ENCODE measurements at places on chromosomes 7 and 10. TPM values are rescaled to one million over a fixed set of nuclear protein-coding genes. Genes with fewer than 3 reads are reported as not detected.

Gene HYAL4
- total RNA-seq: not detected

DNA sequence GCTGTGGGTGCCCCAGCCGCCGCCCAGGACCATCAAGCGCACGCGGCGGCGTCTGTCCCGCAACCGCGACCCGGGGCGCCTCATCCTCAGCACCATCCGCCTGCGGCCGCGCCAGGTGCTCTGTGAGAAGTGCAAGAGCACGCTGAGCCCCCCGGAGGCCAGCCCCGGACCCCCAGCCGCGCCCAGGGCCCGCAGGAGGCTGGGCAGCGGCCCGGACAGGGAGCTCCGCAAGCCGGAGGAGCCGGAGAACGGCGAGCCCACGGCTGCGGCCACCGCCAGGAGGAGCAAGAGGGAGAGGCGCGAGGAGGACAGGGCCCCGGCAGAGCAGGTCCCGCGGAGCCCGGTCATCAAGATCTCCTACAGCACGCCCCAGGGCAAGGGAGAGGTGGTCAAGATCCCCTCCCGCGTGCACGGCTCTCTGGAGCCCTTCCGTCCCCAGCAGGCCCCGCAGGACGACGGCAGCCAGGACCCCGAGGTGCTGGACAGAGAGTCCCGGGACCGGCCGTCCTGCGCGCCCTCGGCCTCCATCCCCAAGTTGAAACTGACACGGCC lies 8.0 kb downstream of the PWWP2B start:
- no peaks in the 10 kb centered on the region for H3K36me3 ChIP-seq
- DNase-seq: no peak
- no peaks in the 10 kb centered on the region for H3K4me1 ChIP-seq

- H3K27me3 ChIP-seq: no peaks in the 10 kb centered on the region
- no peak overlapping the region for H3K27ac ChIP-seq
- no peak for DNase-seq
- no peaks in the 10 kb centered on the region for H3K36me3 ChIP-seq
These were observed 121.9 kb downstream of the PLPP4 start for GRCh38 chr10:120578890-120579289.

GRCh38 chr10:90175161-90175681 lies 473.8 kb downstream of the KIF20B start:
- no peak overlapping the region for H3K4me3 ChIP-seq
- H3K36me3 ChIP-seq: no peaks in the 10 kb centered on the region
- H3K27me3 ChIP-seq: no peaks in the 10 kb centered on the region

- no peak overlapping the region for H3K4me3 ChIP-seq
- H3K27ac ChIP-seq: no peak overlapping the region
- no peaks in the 10 kb centered on the region for H3K36me3 ChIP-seq
- H3K4me1 ChIP-seq: no peaks in the 10 kb centered on the region
- DNase-seq: no peak
These were observed 15.5 kb downstream of the KLF6 start for GRCh38 chr10:3769556-3769955.

DNA sequence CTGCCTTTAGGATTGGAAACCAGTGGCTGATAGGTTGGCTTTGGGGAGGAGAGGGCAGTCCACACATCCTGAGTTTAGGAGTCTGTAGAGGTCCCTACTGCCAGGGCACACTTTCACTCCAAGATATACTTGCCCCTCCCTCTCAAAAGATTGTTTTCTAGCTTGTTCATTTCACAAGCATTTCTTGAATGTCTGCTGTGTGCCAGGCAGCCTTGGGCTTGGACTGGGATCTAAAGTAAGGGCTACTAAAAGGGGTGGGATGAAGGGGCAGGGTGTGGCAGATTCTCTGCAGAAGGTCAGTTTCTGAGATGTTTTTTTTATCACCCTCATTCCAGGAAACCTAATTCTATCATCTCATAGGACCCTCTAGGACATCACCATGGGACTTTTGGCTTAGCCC lies 272.4 kb downstream of the SKAP2 start:
- H3K4me3 ChIP-seq: no peak overlapping the region
- no peaks in the 10 kb centered on the region for H3K4me1 ChIP-seq
- no peaks in the 10 kb centered on the region for H3K27me3 ChIP-seq
- H3K36me3 ChIP-seq: no peaks in the 10 kb centered on the region

- no peak overlapping the region for H3K27ac ChIP-seq
- H3K27me3 ChIP-seq: no peaks in the 10 kb centered on the region
- DNase-seq: no peak
- no peaks in the 10 kb centered on the region for H3K4me1 ChIP-seq
- no peak overlapping the region for H3K4me3 ChIP-seq
- H3K36me3 ChIP-seq: no peaks in the 10 kb centered on the region
These were observed 72.2 kb downstream of the CH25H start for GRCh38 chr10:89134963-89135362.

GRCh38 chr7:148567524-148567923 lies 23.0 kb upstream of the C7orf33 start:
- no peak for DNase-seq
- no peaks in the 10 kb centered on the region for H3K4me1 ChIP-seq
- no peak overlapping the region for H3K27ac ChIP-seq

DNA sequence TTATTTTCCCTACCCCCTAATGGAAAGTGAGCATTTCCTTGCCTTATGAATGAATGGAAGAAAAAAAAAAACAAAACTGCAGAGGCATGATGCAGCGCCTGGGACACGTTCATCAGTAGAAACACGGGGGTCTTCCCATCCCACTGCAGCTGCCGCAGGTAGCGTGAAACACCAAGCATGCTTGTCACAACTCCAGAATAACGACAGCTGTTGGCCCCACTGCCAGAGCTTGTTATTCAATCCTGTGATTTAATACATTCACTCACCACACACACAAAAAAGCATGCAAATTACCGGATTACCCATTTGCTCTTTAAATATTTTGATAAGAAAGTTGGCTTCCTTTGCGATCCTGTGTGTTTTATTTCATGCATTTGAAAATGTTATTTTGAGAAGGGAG lies 48.4 kb upstream of the GNA12 start:
- no peaks in the 10 kb centered on the region for H3K36me3 ChIP-seq
- no peak for DNase-seq

DNA sequence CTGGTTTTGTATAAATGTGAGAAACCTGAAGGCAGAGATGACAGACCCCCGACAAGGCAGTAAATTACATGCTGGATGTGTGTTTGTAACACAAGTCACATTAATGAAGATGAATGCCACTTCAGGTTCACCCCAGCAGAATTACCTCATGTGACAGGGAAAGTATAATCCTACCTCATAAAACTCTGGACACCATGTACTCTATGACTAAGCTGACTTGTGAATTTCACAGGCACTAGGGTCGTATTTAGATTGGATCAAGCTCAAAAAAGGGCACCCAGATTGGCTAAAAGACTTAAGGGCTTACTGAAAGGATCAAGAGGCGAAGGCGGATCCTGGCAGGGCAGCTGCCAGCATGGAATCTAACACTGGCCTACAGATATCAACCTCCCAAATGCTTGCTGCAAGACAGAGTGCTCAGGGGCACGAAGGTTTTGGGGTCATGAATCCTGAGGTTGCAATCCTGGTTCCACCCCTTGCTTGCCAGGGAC lies 161.4 kb downstream of the PIP4K2A start:
- no peaks in the 10 kb centered on the region for H3K36me3 ChIP-seq
- no peak overlapping the region for H3K4me3 ChIP-seq
- DNase-seq: no peak
- no peaks in the 10 kb centered on the region for H3K4me1 ChIP-seq
- H3K27ac ChIP-seq: no peak overlapping the region
- H3K27me3 ChIP-seq: no peaks in the 10 kb centered on the region

Gene ZNF804B
- 0.33 TPM for total RNA-seq

Gene CDK13
- total RNA-seq: 95.4 TPM

DNA sequence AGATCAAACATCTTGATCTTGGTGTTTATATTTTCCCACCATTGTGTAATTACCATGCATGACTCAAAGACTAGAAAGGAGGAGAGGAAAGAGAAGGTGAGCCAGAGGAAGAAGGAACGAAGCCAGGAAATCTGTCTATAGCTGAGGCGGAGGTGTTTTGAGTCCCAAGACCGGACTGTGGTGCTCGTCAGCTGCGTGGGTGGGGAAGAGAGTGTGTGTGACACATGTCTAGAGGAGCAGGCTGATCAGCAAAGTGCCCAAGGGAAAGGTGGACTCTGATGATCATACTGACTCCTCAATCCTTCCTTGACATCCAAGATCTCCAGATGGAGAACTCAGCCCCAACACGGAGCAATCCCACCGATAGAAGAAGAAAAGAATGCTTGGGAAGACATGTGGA lies 189.5 kb upstream of the MINDY3 start:
- H3K36me3 ChIP-seq: no peaks in the 10 kb centered on the region
- no peaks in the 10 kb centered on the region for H3K27me3 ChIP-seq
- H3K4me1 ChIP-seq: no peaks in the 10 kb centered on the region
- H3K4me3 ChIP-seq: no peak overlapping the region
- DNase-seq: no peak
- H3K27ac ChIP-seq: no peak overlapping the region

GRCh38 chr7:45888185-45888992 lies at the start of gene IGFBP1:
TSS of gene IGFBP1 (plus strand) at chr7:45888488. CDS start at chr7:45888653, 165 bp downstream.
- no peaks in the 10 kb centered on the region for H3K4me1 ChIP-seq
- H3K27me3 ChIP-seq: no peaks in the 10 kb centered on the region
- no peak within 1 kb of the TSS for H3K27ac ChIP-seq
- peak within 1 kb of the TSS; percentile 13 for H3K4me3 ChIP-seq
- no peaks in the 10 kb centered on the region for H3K36me3 ChIP-seq
- no peak for DNase-seq

GRCh38 chr7:25500393-25500921 lies 272.2 kb upstream of the NPVF start:
- DNase-seq: no peak
- H3K4me1 ChIP-seq: no peaks in the 10 kb centered on the region
- H3K27ac ChIP-seq: no peak overlapping the region
- no peaks in the 10 kb centered on the region for H3K27me3 ChIP-seq
- H3K4me3 ChIP-seq: no peak overlapping the region
- no peaks in the 10 kb centered on the region for H3K36me3 ChIP-seq

- no peak overlapping the region for H3K4me3 ChIP-seq
- no peaks in the 10 kb centered on the region for H3K4me1 ChIP-seq
- peaks cover 33% of the 10 kb centered on the region for H3K27me3 ChIP-seq
- DNase-seq: no peak
- no peak overlapping the region for H3K27ac ChIP-seq
These were observed 154.8 kb upstream of the COBL start for GRCh38 chr7:51471210-51471980.

GRCh38 chr7:100394077-100394476 lies 20.8 kb downstream of the PILRA start:
- H3K4me3 ChIP-seq: no peak overlapping the region
- no peak for DNase-seq
- no peaks in the 10 kb centered on the region for H3K36me3 ChIP-seq

Gene SFXN2
- total RNA-seq: 10.4 TPM

- no peaks in the 10 kb centered on the region for H3K4me1 ChIP-seq
- H3K36me3 ChIP-seq: no peaks in the 10 kb centered on the region
- peaks cover 65% of the 10 kb centered on the region for H3K27me3 ChIP-seq
- DNase-seq: no peak
- H3K27ac ChIP-seq: no peak overlapping the region
- H3K4me3 ChIP-seq: no peak overlapping the region
These were observed 68.0 kb downstream of the UNCX start for GRCh38 chr7:1300636-1301035.

Gene ABCB4
- total RNA-seq: 0.33 TPM

Gene MMP21
- 0.33 TPM for total RNA-seq

DNA sequence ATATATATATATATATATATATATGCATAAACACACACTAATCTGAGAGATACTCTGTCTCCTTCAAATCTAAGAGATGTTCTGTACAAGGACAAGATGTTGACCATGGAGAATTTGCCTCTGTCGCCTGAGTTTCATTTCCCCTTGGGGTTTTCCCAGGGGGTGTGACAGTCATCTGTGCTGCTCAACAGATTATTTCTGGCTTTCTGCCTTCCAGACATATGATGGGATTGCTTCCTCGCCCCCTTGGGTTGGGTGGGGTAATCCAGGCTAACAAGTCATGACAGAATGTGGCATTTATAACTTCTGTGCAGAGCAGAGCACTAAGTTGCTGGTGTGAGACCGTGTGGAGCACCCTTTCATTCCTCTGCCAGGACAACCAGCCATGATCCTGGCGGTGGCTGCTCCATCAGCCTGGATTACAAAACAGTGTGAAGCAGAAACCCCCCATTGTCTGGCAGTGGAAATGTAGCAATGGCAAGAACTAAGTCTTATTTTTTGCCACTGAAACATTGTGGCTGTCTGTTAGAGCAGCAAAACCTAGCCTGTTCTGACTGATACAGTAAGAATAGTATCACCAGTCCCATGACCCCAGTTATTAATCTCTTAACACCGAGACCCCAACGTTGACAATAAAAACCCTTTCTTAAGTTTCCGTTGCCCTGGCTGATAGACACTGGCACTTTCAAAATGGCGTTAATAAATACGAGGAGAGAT lies 13.7 kb upstream of the USP6NL start:
- H3K4me1 ChIP-seq: no peaks in the 10 kb centered on the region
- no peaks in the 10 kb centered on the region for H3K27me3 ChIP-seq
- no peak overlapping the region for H3K27ac ChIP-seq
- H3K4me3 ChIP-seq: no peak overlapping the region
- no peaks in the 10 kb centered on the region for H3K36me3 ChIP-seq
- DNase-seq: no peak

- H3K4me1 ChIP-seq: no peaks in the 10 kb centered on the region
- H3K27ac ChIP-seq: peak overlapping the region; percentile 43
- H3K4me3 ChIP-seq: no peak overlapping the region
- peak; percentile 47 for DNase-seq
- no peaks in the 10 kb centered on the region for H3K36me3 ChIP-seq
These were observed 12.6 kb downstream of the RASGEF1A start for GRCh38 chr10:43254199-43254730.

- H3K4me3 ChIP-seq: no peak overlapping the region
- H3K27ac ChIP-seq: no peak overlapping the region
- no peaks in the 10 kb centered on the region for H3K36me3 ChIP-seq
- no peaks in the 10 kb centered on the region for H3K4me1 ChIP-seq
- DNase-seq: no peak
These were observed 1167.6 kb downstream of the NXPH1 start for GRCh38 chr7:9600974-9601373.

Gene MRLN
- total RNA-seq: not detected

GRCh38 chr10:107611115-107611514 lies 446.6 kb upstream of the SORCS1 start:
- H3K4me1 ChIP-seq: no peaks in the 10 kb centered on the region
- no peaks in the 10 kb centered on the region for H3K36me3 ChIP-seq
- no peak overlapping the region for H3K27ac ChIP-seq

- no peak for DNase-seq
- no peak overlapping the region for H3K4me3 ChIP-seq
These were observed 215.5 kb downstream of the GLRX3 start for GRCh38 chr10:130351466-130352290.

Gene LARP4B
- total RNA-seq: 47.5 TPM

Gene PITX3
- not detected for total RNA-seq

DNA sequence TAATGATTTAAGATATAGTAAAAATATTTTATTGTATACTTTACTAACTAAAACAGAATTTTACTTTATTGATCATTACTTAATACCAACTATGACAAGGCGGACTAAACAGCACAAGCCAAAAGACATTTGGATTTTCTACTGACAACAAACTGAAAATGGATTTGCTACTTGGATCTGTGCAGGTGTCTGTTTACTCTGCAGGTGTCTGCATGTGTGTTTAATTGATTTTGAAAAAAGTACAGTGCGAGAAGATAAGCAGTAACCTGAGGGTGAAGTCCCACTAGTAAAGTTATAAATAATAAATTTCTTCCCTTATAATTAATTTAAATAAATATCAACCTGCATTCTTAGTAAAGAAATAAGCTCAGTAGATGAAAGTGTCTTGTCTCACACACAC lies 696.8 kb upstream of the MBL2 start:
- no peak for DNase-seq
- H3K4me3 ChIP-seq: no peak overlapping the region
- no peak overlapping the region for H3K27ac ChIP-seq
- H3K36me3 ChIP-seq: no peaks in the 10 kb centered on the region

GRCh38 chr7:113094517-113095249 lies 8.1 kb upstream of the GPR85 start:
- no peak for DNase-seq
- no peaks in the 10 kb centered on the region for H3K4me1 ChIP-seq
- H3K4me3 ChIP-seq: no peak overlapping the region
- no peaks in the 10 kb centered on the region for H3K36me3 ChIP-seq
- no peaks in the 10 kb centered on the region for H3K27me3 ChIP-seq
- no peak overlapping the region for H3K27ac ChIP-seq

All from breast epithelium (tissue), 4 donors.